ENCODE measurements at places on chromosomes 2 and 18. TPM values are rescaled to one million over a fixed set of nuclear protein-coding genes. Genes with fewer than 3 reads are reported as not detected.

- no peaks in the 10 kb centered on the region for H3K36me3 ChIP-seq
- H3K27ac ChIP-seq: no peak overlapping the region
- H3K27me3 ChIP-seq: no peaks in the 10 kb centered on the region
- DNase-seq: no peak
Measured at GRCh38 chr2:8620611-8621382, 61.1 kb upstream of the ID2 start.

- no peak for DNase-seq
- H3K4me3 ChIP-seq: no peak overlapping the region
- peaks cover 50% of the 10 kb centered on the region for H3K4me1 ChIP-seq
- H3K27ac ChIP-seq: no peak overlapping the region
- H3K27me3 ChIP-seq: no peaks in the 10 kb centered on the region
Measured at GRCh38 chr2:235560345-235560744, 66.5 kb downstream of the AGAP1 start.

DNA sequence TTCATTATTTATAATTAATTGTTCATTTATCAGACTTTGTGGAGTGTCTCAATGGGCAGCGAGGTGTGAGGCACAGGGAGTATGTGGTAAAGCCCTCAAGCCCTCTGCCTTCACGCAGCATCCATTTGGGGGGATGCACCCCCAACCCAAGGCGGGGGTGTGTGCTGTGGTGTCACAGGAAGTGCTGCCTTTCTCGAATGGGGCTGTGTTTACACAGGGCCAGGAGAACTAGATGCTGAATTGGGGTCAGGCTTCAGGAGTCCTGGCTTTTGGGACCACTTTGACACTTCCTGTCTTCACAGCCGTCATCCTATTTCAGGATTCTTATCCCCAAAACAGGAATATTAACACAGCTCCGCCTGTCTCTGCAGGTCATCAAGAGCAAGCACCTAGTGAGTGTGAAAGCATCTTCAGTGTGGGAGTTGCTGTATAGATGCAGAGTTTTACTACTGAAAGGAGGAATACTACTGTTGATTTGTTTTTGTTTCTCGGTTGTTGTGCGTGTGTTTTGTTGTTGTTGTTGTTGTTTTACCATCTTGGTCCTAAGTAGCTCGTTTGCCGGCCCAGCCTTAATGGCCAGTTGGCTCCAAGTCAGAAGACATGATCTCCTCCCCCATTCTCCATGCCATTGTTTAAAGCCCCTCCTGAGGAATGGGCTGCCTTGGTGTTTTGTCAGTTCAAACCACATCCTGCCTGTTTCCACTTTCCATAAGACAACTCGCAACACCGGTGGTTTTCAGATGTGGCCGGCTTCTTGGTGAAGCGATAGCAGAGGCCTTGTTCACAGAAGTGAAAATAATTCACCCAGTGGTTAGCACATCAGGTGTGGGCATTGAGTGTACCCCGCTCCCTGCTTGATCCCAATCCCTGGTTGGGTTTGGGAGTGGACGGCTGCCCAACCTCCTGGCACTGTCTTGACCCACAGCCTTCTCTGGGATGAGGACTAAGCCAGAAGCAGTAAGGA is 221.3 kb downstream of the BCL2 start:
- DNase-seq: no peak
- no peaks in the 10 kb centered on the region for H3K36me3 ChIP-seq
- peaks cover 8% of the 10 kb centered on the region for H3K4me1 ChIP-seq
- no peaks in the 10 kb centered on the region for H3K27me3 ChIP-seq
- H3K4me3 ChIP-seq: no peak overlapping the region

DNA sequence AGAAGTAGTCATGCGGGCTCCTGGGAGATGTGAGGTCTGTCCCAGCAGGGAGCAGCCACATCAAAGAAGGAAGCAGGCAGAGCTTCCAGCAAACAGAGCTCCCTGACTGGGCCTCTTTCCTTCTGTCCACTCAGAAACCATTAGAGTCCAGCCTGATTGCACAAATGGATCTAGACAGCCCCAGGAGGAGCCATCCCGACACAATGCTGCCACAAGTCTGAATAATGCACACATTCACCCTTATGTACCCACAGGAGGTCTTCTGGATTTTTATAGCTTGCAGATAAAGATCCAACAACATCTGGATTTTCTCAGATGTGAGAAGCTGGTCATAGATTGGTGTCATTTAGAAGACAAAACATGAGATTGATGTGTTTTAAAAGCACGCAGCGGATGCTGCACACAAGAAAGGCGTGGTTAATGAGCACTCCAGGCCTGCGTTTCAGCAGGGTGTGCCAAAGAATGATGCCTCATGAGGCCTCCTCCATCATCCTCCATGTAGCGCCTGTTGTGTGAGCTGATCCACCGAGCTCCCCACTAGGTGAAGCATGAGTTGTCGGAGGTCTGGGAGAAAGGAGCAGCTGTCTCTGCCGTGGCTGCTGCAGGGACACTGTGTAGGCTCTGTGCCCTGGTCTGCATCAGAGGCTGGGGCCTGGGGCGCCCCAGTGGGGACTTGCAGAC is 60.6 kb downstream of the MTCL1 start:
- no peak for DNase-seq
- H3K36me3 ChIP-seq: no peaks in the 10 kb centered on the region
- H3K4me3 ChIP-seq: no peak overlapping the region
- H3K27ac ChIP-seq: no peak overlapping the region
- no peaks in the 10 kb centered on the region for H3K27me3 ChIP-seq
- H3K4me1 ChIP-seq: no peaks in the 10 kb centered on the region

POTEJ gene
- not detected for total RNA-seq

GRCh38 chr2:17052001-17052400 is 386.4 kb upstream of the CYRIA start:
- H3K4me3 ChIP-seq: no peak overlapping the region
- H3K27me3 ChIP-seq: no peaks in the 10 kb centered on the region
- no peaks in the 10 kb centered on the region for H3K4me1 ChIP-seq

LOXHD1 gene
- under 0.01 TPM for total RNA-seq

DNA sequence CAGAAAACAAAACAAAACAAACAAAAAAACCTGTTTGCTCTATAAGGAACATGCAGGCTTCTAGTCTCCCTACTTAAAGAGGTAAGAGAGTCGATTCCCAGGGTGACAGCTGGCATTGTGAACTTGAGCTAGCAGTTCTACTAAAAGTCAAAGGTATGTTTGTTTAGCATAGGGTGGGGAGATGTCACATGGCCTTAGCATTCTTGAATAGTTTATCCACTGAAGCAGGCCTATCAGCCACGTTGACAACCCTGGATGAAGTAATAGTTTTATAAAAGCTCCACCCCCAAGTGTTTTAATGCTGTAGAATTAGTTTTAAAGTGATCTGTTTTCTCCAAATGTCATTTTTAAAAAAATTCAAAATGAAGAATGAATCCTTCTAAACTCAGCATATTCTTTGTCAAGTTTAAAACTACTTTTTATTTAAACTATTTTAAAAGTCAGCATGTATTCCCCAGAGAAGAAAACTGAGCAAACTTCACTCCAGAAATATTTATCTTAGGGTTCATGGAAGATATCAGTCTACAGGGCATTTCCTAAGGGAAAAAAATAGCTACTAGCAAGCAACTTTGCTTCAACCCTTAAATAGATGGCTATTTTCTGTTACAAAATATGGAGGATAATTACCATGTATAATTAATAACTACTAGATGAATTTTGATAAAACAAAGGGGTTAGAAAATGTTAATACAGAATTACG is 1.7 kb downstream of the MYOM1 start:
- H3K36me3 ChIP-seq: no peaks in the 10 kb centered on the region
- DNase-seq: no peak
- H3K4me3 ChIP-seq: no peak overlapping the region
- peaks cover 25% of the 10 kb centered on the region for H3K4me1 ChIP-seq

GRCh38 chr2:28227498-28227897 is 165.2 kb upstream of the FOSL2 start:
- peaks cover 5% of the 10 kb centered on the region for H3K4me1 ChIP-seq
- H3K4me3 ChIP-seq: no peak overlapping the region
- no peak for DNase-seq
- H3K27ac ChIP-seq: no peak overlapping the region
- H3K36me3 ChIP-seq: no peaks in the 10 kb centered on the region

GRCh38 chr2:104852090-104852666 is 1.7 kb upstream of the POU3F3 start:
- H3K27me3 ChIP-seq: peaks cover 87% of the 10 kb centered on the region
- DNase-seq: no peak
- H3K27ac ChIP-seq: no peak overlapping the region
- H3K36me3 ChIP-seq: no peaks in the 10 kb centered on the region
- H3K4me3 ChIP-seq: peak overlapping the region; percentile 28

DNA sequence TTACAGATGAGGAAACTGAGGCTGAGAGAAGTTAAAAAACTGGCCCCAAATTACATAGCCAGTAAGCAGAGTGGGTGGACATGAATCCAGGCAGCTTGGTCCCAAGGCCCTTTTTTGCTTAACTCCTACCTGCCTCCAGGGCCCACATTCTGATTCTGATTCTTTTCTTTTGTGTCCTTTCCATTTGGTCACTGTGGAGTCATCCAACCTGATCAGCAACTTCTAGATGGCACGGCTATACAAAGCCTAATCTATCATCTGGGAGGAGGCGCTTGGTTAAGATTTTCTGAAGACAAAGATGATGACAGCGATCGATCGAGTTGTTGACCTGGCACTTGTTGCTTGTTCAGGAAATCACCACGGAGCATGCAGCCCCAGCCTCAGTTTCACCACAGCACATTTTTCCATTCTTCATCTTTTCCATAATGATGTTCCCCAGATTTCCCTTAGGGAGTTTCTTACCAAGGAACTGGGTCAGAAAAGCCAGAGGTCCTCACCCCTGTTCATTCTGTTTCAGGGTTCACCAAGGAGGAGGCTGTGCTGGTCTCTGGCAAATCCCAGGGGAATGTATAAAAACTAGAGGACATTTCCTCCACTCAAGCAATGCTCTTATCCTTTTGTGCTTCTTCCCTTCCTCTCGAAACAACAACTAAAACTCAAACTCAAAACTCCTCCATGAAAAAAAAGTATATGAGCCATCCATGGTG is 6.9 kb upstream of the IGFBP2 start:
- no peak for DNase-seq
- H3K27ac ChIP-seq: no peak overlapping the region
- no peaks in the 10 kb centered on the region for H3K36me3 ChIP-seq
- no peak overlapping the region for H3K4me3 ChIP-seq

DNA sequence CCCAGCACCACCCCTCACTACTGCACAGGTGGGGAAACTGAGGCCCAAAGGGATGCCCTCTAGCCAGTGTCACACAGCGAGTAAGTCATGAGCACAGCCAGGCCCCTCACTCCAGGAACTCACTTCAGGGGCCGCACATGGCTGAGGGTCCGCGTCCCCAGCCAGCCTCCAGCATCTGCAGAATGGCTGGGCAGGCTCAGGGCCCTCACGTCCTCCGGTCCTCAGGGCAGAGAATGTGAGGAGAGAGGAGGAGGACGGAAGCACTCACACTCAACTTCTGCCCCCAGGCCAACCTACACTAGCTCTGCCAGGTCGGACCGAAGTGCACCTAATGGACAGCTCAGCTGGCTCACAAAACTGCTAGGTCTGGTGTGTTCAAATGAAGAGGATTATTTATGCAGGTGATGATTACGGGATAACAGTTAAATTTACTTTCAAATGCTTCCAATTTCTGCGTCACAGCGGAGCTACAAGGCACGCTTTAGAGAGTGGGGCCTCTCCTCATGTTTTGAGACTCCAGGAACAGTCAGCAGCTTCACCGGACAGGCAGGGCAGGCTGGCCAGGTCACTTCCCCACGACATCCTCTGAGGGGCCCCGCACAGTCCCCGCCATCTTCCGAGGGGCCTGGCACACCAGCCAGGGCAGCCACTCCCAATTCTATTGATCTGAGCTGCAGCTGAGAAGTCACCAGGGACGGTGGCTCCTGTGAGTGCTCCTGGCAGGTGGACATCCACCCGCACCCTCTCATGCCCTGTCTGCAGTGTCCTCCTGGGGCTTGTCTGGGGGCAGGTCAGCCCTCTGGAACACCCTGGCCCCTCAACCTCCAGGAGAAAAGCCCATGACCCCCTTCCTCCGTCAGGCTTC is 26.5 kb downstream of the KIF1A start:
- no peaks in the 10 kb centered on the region for H3K4me1 ChIP-seq
- no peaks in the 10 kb centered on the region for H3K27me3 ChIP-seq
- no peak overlapping the region for H3K4me3 ChIP-seq
- peak overlapping the region; percentile 68 for H3K27ac ChIP-seq

GRCh38 chr2:161998857-161999256 is 75.2 kb downstream of the DPP4 start:
- H3K4me3 ChIP-seq: no peak overlapping the region
- H3K4me1 ChIP-seq: no peaks in the 10 kb centered on the region
- H3K36me3 ChIP-seq: no peaks in the 10 kb centered on the region
- H3K27me3 ChIP-seq: no peaks in the 10 kb centered on the region
- no peak overlapping the region for H3K27ac ChIP-seq
- no peak for DNase-seq

GCC2 gene
- 39.0 TPM for total RNA-seq

CCL20 gene
- total RNA-seq: not detected

FASTKD2 gene
- total RNA-seq: 25.5 TPM

GPR45 gene
- not detected for total RNA-seq

GRCh38 chr2:215680605-215681598 is 245.0 kb upstream of the FN1 start:
- H3K4me1 ChIP-seq: no peaks in the 10 kb centered on the region
- no peaks in the 10 kb centered on the region for H3K27me3 ChIP-seq
- no peaks in the 10 kb centered on the region for H3K36me3 ChIP-seq
- peak; percentile 47 for DNase-seq
- no peak overlapping the region for H3K4me3 ChIP-seq

DNA sequence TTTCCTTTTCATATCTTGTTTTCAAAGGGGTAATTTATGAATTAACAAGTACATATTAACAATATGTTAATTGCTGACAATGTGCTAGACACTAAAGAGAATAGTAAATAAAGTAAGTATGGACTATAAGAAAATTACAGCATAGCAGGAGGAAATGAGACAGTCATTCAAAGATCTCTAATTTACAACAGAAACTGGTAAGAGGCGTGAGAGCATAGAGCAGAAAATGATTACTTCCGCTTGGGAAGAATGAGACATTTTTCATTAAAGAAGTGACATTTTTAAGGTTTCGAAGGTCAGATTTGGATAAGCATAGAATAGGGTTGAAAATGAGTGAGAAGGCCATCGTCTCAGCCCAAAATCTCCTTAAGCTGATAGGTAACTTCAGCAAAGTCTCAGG is 184.4 kb upstream of the SESTD1 start:
- no peaks in the 10 kb centered on the region for H3K27me3 ChIP-seq
- no peak overlapping the region for H3K4me3 ChIP-seq
- H3K36me3 ChIP-seq: no peaks in the 10 kb centered on the region
- no peak for DNase-seq

- no peak for DNase-seq
- no peak overlapping the region for H3K4me3 ChIP-seq
- H3K27ac ChIP-seq: no peak overlapping the region
- H3K36me3 ChIP-seq: no peaks in the 10 kb centered on the region
Measured at GRCh38 chr2:55839182-55839819, 84.3 kb downstream of the EFEMP1 start.

DNA sequence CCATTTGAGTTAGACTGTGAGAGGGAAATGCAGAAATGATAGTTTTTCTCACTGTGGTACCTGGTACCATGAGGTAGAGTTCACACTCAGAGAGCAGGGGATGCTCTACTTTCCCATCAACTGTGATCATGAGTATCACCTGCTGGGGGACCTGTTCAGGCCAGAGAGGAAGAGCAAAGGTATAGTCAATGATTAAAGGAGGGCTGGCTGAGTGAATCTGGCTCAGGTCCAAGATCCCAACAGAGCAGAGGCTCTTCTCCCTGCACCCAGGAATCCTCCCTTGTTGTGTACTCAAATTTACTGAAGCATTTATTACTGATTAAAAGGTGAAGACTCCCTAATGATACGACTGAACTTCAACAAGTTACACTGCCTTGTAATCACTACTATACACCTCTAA is 104.6 kb upstream of the CHRNA1 start:
- DNase-seq: no peak
- H3K27me3 ChIP-seq: no peaks in the 10 kb centered on the region
- no peaks in the 10 kb centered on the region for H3K36me3 ChIP-seq
- no peak overlapping the region for H3K27ac ChIP-seq

INHBB gene
- 21.9 TPM for total RNA-seq

MARS2 gene
- 7.5 TPM for total RNA-seq

Data from tibial nerve (tissue), 4 donors.